ENCODE measurements at places on chromosomes 7 and 10. TPM values are rescaled to one million over a fixed set of nuclear protein-coding genes. Genes with fewer than 3 reads are reported as not detected.

Gene PRSS37
- total RNA-seq: not detected

Gene ERV3-1
- 2.8 TPM for total RNA-seq

Gene WNT8B
- total RNA-seq: not detected

Gene SYCE1
- not detected for total RNA-seq

Gene TUBAL3
- 0.34 TPM for total RNA-seq

Measured in A549 treated with Mapracorat at 1 μM for 4 hours (cell line).